H7 (cell line): ENCODE measurements at places on chromosomes 2 and 18. TPM values are rescaled to one million over a fixed set of nuclear protein-coding genes. Genes with fewer than 3 reads are reported as not detected.

- DNase-seq = no peak
These were observed 97.7 kb upstream of the TFCP2L1 start for GRCh38 chr2:121382744-121383143.

GALNT5 gene
- 0.07 and 0.18 TPM in 2 replicates for total RNA-seq

DNA sequence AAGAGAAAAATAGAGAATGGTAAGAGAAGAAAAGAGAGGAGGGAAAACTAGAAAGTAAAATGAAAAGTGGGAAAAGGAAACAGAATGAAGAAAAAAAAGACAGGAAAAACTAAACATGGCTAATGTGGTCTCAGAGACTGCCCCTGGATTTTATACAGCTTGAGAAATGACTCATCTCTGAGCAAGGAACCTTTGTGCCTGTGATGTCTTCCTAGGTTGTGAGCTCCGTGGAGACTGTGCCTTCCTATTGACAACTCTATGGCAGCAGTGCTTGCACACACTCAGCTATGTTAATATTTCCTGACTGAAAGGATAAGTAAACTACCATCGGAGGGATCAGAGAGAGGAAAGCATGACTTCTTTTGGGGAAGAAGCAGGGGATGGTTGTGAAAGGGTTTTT lies 203.8 kb downstream of the RDH14 start:
- DNase-seq = no peak

GRCh38 chr2:46871976-46872381 lies 43.6 kb downstream of the MCFD2 start:
- no peak for DNase-seq

DNA sequence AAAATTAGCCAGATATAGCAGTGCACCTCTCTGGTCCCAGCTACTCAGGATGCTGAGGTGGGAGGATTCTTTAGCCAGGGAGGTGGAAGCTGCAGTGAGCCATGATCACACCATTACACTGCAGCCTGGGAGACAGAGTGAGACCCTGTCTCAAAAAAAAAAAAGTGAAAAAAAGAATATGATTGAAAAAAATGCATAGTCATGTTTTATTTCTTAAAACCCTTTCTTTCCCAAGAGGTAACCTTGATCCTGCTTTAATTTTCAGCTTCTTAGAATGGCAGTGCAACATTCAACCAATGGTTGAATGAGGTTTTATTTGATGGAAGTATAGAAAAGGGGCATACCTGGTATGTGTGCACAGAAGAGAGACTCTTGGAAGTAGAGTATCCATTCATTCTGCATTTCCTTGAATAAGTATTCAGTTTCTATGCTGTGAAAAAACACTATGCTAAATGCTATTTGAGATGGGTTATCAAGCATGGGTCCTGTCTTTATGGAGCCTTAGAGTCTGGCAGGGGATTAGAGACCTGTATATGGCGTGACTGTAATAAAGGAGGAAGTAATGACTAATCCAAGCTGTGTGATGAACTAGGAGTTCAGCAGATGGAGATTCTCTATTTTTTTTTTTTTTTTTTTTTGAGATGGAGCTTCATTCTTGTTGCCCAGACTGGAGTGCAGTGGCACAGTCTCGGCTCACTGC lies 146.3 kb downstream of the WDSUB1 start:
- DNase-seq = no peak

GRCh38 chr18:8252371-8252770 lies 356.9 kb upstream of the RAB12 start:
- DNase-seq = no peak

GRCh38 chr2:196291873-196292800 lies 120.8 kb upstream of the STK17B start:
- DNase-seq = no peak

DNA sequence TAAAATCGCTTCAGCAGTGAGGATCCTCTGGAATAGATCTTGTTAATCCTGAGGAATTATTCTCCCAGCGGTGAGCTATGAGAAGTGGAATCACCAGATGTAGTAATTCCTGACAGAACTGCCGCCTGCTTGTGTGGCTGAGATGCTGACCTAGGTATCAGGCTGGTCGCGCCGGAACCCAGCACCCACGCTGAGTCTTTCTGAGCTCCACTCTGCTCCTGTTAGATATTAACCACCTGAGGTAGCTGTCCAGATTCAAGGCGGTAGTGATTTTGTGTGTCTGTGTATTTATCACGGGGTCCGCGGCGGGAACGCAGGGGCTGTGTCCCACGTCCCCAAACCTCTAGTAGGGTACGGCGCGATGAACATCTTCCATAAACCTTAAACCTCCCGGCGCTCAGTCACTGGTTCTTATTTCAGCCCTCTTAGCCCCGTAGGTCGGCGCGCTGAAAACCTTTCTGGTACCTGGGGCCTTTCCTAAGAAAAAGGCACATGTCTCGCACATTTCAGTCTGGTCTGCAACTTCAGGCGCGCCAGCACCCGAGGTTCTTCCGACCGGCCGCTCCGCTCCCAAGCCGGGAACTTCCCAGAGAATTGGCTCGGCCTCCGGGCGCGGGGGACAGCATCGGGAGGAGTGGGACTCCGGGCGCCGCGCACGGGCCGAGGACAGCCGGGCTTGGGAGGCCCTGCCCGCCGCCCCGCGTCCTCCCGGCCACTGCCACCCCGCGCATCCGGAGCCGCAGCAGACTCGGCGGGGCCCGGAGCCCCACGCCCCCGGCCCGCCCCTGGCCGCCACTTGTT lies 542 bp upstream of the CNNM3 start:
- peak; percentile 77 for DNase-seq

- DNase-seq = no peak
These were observed 71.4 kb downstream of the GALR1 start for GRCh38 chr18:77320971-77321559.

- DNase-seq = no peak
These were observed 460.8 kb upstream of the CHST9 start for GRCh38 chr18:27645929-27646328.

DNA sequence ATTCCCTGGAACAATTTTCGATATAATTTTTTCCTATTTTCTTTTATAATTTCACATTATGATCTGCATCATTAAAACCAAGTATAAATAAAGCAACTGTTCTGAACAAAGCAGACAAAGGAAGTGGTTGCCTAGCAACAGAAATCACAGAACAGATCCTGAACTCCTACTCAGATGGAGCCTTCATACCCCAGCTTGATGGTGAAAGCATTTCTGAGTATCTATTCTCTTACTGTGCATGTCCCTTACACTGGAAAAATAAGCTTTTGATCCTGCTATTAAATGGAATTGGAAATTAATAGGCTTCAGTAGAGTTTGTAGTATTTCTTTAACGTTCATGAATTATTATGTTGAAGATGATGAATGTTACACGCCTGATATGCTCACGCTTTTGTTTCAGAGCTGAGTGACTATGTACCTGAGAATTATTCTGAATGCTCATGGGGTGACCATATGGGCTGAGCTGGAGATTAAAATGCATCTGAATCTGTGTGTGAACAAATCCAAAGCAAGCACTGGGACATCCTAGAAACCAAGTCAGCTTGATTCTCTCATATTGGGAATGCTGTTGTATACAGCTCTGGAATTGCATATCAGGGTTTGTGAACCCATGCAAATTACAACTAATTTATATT lies 254.0 kb downstream of the KCNJ3 start:
- DNase-seq = no peak

TEKT4 gene
- not detected in 2 replicates for total RNA-seq

- peak; percentile 12 for DNase-seq
These were observed 3.6 kb upstream of the TMEM150A start for GRCh38 chr2:85606116-85606455.

CCDC74A gene
- 12.5 and 20.7 TPM in 2 replicates for total RNA-seq

DNA sequence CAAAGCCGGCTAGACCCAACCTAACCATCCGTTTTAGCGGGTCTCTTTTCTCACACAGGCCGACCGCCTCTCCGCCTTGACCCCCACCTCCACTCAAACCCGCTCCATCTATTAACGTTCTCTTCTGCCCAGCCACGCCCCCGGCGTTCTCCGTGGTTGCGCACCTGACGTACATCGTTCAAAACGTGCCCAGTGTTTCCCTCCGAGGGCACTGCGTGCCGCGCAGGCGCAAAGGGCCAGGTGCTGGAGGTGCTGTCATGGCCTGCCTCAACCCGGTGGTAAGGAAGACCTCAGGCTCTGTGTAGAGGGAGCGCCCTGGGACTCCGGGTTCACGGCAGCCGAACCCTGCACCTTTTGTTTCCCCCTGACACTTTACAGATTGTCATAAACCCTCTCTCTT lies at the start of gene GTF2A1L:
Gene GTF2A1L (plus strand): TSS at position 239 of the 400 bp plus-strand sequence. CDS start 19 bp downstream, at position 258.
- no peak for DNase-seq

DNA sequence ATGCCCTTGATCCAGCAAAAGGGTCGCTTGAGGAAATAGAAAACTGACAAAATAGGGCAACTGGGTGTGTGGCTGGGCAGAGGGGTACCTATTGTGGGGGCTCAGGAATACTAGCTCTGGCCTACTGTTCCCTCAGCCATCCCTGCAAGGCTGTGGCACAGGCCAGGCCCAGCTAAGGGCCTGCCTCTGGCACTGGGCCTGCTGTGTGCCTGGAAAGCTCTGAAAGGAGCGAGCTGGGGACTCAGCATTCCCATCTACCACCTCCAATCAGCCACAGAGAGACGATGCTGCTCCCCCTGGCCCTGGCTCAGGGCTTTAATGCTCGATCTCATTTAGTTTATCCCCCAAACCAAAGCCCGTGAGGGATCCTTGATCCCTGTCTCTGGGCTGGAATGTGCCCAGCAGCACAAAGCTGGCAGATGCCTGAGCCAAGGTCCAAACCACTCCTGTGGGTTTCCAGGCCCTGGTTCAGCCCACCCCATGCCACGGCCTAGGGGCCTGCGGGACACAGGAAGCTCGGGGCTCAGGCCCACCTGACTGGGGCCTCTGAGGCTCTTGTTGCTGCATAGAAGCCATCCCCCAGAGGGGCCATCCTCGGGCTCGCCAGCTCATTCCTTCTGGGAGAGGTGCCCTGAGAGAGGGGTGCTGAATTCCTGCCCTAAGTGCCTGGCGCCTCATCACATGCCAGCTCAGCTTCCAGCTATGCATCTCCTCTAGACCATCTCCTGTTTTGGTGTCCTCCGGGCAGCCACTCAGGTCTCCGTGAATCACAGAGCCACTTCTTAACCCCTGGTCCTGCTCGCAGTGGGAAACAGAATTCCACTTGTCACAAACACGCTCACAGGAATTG lies 43.0 kb upstream of the KCNF1 start:
- DNase-seq = no peak

DNA sequence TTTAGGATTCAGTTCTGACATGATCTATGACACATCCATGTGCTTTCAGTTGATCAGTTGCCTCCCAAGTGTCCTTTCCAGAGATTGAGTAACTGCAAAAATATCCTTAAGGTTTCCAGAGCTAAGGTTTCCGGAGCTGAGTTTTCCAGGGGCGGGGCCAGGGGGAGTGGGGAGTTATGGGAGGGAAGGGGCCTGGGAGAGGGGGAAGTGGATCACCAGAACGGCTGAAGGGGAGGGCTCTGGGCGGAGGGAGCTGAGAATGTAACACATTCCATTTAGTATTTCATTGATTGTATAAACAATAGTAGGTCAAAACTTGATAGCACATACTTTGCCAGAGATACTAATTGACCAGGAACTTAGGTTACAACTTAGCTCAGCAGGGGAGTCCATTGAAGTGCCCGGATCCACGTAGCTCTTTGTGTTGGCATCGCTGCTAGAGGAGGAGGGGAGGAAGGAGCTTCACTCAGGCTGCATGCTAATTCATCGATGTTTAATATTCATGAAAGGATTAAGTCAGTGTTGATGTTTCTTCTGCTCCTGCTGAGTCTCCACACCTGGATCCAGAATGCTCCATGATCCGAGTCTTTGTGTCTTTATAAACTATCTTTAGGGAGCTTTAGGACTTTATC lies 289.8 kb downstream of the ALPK2 start:
- DNase-seq = peak; percentile 73

GRCh38 chr18:27948986-27949385 lies 227.9 kb downstream of the CDH2 start:
- no peak for DNase-seq

GRCh38 chr2:237717366-237718276 lies 81.0 kb upstream of the RBM44 start:
- DNase-seq = no peak

DNA sequence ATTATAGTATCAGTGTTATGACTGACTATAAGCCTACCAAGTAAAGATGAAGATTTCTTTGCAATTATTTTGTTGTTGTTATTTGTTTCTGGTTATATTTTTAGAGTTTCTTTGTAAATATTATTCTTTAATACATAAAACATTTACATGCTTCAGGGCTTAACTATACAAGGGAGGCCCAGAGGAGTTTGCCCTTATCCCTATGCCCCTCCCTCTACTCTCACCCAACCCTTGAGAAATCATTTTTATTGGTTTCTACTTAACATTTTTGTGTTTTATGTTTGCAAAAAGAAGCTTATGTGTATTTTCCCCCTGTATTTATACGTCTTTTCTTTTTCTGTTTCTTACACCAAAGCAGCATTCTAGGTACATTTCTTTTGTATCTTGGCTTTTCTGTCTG lies 30.5 kb downstream of the MRPS9 start:
- no peak for DNase-seq

LYG2 gene
- total RNA-seq = not detected in 2 replicates

DNA sequence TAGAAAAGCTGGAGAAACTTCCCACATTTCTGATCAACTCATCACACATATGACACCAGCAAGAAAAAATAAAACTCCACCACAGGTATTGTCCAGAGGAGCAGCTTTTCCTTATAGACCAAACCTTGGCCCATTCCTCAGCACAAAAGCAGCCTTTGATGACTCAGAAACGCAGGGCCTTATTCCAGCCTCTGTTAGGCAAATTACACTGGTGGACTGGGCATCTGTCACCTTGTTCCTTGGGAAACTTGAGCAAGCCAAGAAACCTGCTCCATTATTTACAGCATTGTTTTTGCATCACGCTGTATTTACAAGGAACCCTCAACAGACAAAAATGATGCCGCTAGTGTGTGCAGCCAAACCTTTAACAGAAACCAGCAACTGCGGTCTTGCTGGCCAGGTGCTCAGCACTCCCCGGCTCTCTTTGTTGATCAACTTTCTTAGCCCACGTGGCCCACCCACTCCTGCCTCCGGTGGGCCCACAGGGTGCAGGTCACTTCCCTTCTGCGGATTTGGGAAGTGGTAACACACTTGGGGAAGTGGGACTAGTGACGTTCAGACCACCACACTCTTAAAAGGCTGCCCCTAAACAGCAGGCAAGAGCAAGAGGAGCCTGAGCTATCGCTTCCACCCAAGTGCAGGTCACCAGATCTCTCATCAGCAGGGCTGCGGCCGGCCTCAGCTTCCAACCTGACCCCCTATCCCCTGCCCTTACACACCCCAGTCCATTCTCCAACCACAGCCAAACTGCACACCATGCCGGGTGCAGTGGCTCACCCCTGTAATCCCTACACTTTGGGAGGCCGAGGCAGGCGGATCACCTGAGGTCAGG lies 1.5 kb downstream of the AP1S3 start:
- DNase-seq = no peak

MATN3 gene
- total RNA-seq = 1.8 and 3.6 TPM in 2 replicates

TGFA gene
- 0.87 and 1.3 TPM in 2 replicates for total RNA-seq

- no peak for DNase-seq
These were observed 113.8 kb upstream of the THSD7B start for GRCh38 chr2:136651456-136652010.

PPP4R3B gene
- 23.5 and 26.8 TPM in 2 replicates for total RNA-seq

POTEI gene
- 0.07 TPM in 2 replicates for total RNA-seq

- no peak for DNase-seq
These were observed 397.8 kb downstream of the GALR1 start for GRCh38 chr18:77647472-77647871.
